ENCODE measurements at places on chromosomes 11 and 22. TPM values are rescaled to one million over a fixed set of nuclear protein-coding genes. Genes with fewer than 3 reads are reported as not detected.
A peak's percentile ranks its signal among the peaks of the same experiment; 100 is the strongest.

DNA sequence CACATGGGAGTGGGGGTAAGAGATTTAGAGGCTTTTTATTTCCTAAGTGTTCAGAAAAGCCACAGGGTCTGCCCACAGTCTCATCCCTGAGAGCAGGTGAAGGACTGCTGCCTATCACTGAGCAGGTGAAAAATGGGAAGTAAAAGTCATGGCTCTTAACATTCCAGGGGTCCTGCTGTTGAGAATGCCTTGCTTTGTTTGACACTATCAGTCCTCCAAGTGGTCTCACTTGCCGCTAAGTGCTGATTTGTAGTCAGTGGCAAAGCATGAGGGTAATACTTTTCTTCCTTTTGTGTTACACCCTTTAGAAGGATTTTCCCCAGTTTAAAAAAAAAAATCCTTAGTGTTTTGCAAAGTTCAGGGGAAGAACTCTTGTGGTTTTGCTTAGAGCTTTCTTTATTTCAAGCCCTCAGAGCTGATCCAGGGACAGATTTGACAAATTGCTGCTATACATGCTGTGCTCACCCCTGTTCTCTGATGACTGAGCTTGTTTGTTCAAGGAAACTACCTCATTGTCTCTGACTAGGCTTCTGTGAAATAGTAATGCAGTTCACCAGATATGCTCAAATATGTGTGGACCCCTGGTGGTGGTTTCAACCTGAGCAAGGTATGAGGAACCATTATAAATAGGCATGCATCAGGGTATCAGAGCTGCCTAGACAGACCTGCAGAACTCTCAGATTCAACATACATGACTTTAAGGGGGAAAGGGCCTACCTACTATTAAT, 141.0 kb downstream of the ARHGAP42 start:
- DNase-seq, result no peak
- no peak overlapping the region for H3K4me3 ChIP-seq
- peak overlapping the region; percentile 70 for H3K27ac ChIP-seq
- H3K36me3 ChIP-seq, result peaks cover 3% of the 10 kb centered on the region

- H3K4me1 ChIP-seq, result no peaks in the 10 kb centered on the region
- no peak overlapping the region for H3K27ac ChIP-seq
- H3K4me3 ChIP-seq, result no peak overlapping the region
- no peaks in the 10 kb centered on the region for H3K27me3 ChIP-seq
Observed at GRCh38 chr11:104870910-104871309, 27.4 kb downstream of the CASP12 start.

HEPHL1 gene
- total RNA-seq, result 0.05 TPM

- no peak for DNase-seq
- no peaks in the 10 kb centered on the region for H3K4me1 ChIP-seq
- no peak overlapping the region for H3K4me3 ChIP-seq
- no peak overlapping the region for H3K27ac ChIP-seq
- H3K36me3 ChIP-seq, result peaks cover 25% of the 10 kb centered on the region
Observed at GRCh38 chr11:117282956-117283355, 8.2 kb upstream of the BACE1-AS start.

DNA sequence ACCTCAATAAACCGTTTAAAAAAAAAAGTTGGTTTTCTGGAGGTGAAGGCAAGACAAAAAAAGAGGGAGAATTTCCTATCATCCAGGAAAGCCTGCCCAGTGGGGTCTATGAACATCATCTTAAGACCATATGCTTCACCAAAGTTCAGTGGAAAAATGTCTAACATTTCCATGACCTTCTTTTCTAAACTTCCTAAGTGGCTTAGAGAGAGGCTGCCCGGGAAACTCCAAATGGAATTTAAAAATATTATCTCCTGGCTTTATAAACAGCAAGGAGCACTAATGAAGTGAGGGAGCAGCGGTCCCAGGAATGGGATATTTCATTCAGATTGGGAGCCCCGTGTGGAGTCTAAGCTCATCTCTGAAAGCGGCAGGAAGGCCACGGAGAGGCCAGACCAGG, 46.9 kb downstream of the ETS1 start:
- H3K4me3 ChIP-seq, result no peak overlapping the region
- peaks cover 46% of the 10 kb centered on the region for H3K27me3 ChIP-seq
- DNase-seq, result no peak
- H3K36me3 ChIP-seq, result no peaks in the 10 kb centered on the region
- H3K4me1 ChIP-seq, result peaks cover 22% of the 10 kb centered on the region
- no peak overlapping the region for H3K27ac ChIP-seq

- H3K4me1 ChIP-seq, result no peaks in the 10 kb centered on the region
- no peak for DNase-seq
- no peak overlapping the region for H3K4me3 ChIP-seq
- no peak overlapping the region for H3K27ac ChIP-seq
Observed at GRCh38 chr11:85526564-85526963, 100.6 kb downstream of the DLG2 start.

NXPE2 gene
- total RNA-seq, result not detected
